Omental fat pad (tissue), 4 donors: ENCODE measurements at places on chromosomes 13 and 19. TPM values are rescaled to one million over a fixed set of nuclear protein-coding genes. Genes with fewer than 3 reads are reported as not detected.

DNA sequence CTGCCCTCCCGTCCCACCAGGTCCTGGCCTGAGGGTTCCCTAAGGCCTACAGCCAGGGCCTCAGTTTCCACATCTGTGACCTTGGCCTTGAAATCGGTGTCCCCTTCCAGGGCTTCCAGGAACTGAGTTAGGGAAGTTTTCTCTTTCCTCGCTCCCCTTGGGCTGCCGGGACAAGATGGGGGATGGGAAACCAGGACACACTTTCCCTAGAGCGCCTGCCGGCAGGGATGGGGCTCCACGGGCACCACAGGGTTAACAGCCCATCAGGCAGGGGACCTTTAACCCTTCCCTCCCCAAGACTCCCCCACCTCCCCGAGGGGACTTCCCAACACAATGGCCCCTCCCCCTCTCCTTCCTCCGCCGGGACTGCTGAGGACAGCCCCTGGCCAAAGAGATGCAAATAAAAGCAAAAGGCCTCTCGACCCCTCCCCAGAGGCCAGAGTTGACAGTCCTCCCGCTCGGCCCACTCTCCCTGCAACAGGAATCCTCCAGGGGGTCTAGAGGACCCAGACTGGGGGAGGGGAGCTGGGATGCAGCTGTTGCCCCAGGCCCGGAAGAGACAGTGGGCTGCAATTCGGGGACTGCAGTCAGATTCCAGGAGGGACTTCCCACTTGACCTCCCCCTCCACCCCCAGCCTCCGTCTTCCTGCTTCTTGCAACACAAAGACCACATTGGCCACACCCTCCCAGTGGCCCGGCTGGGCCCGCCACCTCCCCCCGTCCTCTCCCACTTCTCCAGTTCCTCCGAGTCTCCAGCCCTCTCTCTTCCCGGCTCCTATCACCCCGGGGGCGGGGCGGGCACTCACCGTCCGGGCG, 3.4 kb downstream of the BBC3 start:
- peak; percentile 58 for DNase-seq

GRCh38 chr13:65468628-65469027, 1761.5 kb downstream of the PCDH9 start:
- DNase-seq: no peak

DNA sequence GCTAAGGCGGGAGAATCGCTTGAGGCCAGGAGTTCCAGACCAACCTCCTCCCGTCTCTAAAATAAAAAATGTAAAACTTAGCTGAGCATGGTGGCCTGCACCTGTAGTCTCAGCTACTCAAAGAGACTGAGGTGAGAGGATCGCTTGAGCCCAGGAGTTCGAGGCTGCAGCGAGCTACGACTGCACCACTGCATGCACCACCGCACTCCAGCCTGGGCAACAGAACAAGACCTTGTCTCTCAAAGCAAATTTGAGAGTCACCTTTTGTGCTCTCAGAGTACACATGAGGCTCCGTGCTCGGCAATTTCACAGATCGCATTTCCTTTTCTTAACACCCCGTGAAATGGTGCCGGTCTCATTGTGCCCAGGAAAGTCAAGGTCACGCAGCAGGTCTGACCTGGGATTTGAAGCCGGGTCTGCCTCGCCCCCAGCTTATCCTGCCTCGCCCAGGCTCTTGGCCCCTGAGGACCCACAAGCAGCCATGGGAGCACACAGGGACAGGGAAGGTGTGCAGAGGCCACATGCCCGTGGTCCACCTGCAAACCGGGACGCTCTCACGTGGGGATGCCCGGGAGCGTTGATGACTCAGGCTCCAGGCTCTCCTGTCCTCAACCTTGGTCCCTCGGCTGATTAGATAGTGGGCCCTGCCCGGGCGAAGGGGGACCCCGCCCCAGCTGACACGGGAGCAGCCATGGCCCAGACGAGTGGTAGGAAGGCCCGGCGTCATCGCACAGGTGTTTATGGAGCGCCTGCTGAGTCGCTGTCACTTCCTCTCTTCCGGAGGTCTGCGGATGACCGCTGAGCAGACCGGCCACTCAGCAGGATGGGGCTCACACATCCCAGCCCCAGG, 1.1 kb upstream of the SMIM24 start:
- no peak for DNase-seq

- DNase-seq: peak; percentile 46
Observed at GRCh38 chr13:114161644-114162532, 17.2 kb upstream of the CFAP97D2 start.

Gene LRRC63
- total RNA-seq: 1.0 TPM

- DNase-seq: no peak
Observed at GRCh38 chr13:31209172-31209840, 9.5 kb downstream of the B3GLCT start.

Gene MRPS12
- 37.0 TPM for total RNA-seq

GRCh38 chr13:43804461-43805070, 17.8 kb upstream of the ENOX1 start:
- DNase-seq: no peak

Gene LILRB2
- total RNA-seq: 11.8 TPM

- peak; percentile 62 for DNase-seq
Observed at GRCh38 chr19:13978351-13979243, 26.3 kb downstream of the DCAF15 start.

- no peak for DNase-seq
Observed at GRCh38 chr13:46202966-46203365, 8.8 kb upstream of the LRRC63 start.

Gene NDFIP2
- total RNA-seq: 16.8 TPM

DNA sequence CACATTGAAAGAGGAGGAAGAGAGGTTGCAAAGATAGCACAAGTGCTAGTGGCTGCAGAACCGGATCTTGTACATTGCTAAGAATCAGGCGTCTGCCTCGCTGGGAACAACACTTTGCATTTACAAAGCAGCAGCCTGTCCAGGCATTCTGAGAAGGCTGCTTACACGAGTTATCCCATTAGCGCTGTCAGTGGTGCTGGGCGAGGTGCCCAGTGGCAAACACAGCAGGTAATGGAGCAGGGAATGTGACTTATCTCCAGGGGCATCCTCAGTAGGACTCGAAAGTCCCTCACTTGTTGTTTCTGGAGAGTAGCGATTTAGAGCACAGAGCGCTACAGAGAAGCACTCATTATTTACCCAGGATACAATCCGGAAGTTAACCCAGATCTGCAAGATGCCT, 209.6 kb downstream of the OLFM4 start:
- DNase-seq: no peak

DNA sequence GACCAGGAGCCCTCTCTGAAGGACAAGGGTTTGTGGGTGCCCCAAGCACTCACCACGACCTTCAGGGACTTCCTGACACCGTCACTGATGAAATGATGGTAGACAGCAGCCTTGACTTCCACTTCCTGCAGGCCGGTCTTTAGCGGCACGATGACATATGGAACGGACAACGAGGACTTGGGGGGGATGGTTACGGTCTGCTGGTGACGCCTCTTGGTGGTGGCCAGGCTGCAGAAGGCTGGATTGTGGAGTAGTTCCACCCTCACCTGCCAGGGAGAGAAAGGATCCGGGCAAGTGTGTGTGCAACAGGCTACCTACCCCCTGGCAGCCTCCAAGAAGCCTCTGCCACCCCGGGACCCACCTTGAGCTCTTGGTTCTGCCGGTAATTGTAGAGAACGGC, 23.2 kb downstream of the C3 start:
- no peak for DNase-seq

DNA sequence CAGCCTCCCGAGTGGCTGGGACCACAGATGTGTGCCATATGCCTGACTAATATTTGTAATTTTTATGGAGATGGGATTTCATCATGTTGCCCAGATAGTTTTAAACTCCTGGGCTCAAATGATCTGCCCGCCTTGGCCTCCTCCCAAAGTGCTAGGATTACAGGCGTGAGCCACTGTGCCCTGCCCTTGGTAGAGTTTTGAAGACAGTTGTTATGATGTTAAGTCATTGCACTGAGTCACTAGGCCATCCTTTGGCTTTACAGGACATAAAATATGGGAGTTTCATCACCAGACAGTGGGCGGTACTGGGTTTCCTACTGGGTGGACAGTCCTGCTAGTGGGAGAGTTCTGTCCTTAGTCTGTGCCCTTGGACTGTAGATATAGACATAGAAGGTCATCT, 282.5 kb downstream of the ATP8A2 start:
- no peak for DNase-seq

Gene ACTMAP
- total RNA-seq: 3.6 TPM

- DNase-seq: no peak
Observed at GRCh38 chr13:94057618-94058186, 421.8 kb downstream of the DCT start.

Gene ADPRHL1
- total RNA-seq: 1.9 TPM

DNA sequence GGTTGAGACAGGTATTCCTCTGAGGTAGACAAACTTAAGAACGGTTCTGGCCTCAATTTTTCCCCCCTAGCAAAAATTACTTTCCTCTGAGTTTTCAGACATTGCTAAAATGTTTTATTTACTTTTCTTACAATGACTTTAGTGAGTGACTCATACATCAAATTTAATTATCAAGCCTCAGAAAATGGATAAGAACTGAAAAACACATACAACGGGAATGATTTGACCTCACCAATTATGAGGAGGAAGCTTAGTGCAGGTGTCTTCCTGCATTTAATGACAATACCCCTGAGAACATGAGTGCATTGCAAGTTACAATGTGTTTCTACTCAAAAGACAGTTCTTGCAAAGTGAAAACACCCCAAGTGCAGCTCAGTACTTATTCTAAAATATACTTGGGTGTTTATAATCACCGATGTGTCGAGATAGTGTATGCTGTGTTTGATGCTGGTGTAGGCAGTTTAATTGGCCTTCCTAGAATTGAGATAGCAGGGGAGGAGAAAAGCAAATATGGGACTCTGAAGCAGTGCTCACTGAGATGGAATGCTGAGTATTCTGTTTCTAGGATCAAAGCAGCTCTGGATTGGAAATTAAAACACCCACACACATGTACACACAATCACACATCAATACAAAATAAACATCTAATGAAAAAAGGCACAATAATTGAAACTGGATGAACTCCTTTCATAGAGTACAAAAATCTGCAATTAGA, 189.5 kb upstream of the SLC10A2 start:
- no peak for DNase-seq

Gene SELENOV
- total RNA-seq: not detected

Gene DAND5
- not detected for total RNA-seq

Gene SERP2
- total RNA-seq: 3.6 TPM
